ENCODE measurements at places on chromosomes 6 and 20.

GRCh38 chr20:10733122-10733521 is 59.3 kb upstream of the JAG1 start:
- H3K27me3 ChIP-seq: no peaks in the 10 kb centered on the region
- no peak overlapping the region for H3K4me3 ChIP-seq
- DNase-seq: no peak
- H3K36me3 ChIP-seq: no peaks in the 10 kb centered on the region
- no peak overlapping the region for H3K27ac ChIP-seq

GRCh38 chr6:148967541-148967956 is 220.7 kb downstream of the UST start:
- H3K36me3 ChIP-seq: no peaks in the 10 kb centered on the region
- no peaks in the 10 kb centered on the region for H3K4me1 ChIP-seq
- peaks cover 21% of the 10 kb centered on the region for H3K27me3 ChIP-seq
- no peak overlapping the region for H3K4me3 ChIP-seq

DNA sequence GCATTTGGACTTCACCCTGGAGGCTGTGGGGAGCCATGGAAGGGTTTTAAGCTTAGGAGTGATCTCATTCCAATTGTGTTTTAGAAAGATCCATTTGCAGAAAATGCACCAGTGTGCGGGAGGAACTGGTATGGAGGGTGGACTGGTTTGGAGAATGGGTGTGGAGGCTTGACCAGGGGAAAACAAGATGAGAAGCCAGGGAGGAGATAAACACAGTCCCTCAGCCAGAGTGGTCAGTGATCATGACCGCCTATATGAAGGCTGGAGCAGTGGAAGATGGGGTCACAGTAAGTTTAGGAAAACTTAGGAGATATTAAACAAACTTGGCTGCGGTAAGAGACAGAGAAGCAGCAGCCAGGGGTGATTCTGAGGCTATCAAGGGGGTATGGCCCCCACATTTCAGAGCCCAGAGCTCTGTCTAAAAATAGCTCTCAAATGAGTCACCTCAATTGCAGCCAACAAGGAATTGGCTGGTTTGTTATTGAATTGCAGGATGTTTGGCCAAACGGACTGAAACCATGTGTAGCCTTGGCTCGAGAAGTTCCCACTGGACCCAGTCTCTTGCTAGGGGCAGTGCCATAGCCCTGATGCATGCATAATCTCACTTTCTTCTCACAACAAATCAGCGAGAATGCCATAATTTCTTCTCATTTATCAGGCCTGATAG is 159.9 kb upstream of the TOP1 start:
- H3K27ac ChIP-seq: no peak overlapping the region
- H3K27me3 ChIP-seq: peaks cover 11% of the 10 kb centered on the region
- no peak for DNase-seq

DNA sequence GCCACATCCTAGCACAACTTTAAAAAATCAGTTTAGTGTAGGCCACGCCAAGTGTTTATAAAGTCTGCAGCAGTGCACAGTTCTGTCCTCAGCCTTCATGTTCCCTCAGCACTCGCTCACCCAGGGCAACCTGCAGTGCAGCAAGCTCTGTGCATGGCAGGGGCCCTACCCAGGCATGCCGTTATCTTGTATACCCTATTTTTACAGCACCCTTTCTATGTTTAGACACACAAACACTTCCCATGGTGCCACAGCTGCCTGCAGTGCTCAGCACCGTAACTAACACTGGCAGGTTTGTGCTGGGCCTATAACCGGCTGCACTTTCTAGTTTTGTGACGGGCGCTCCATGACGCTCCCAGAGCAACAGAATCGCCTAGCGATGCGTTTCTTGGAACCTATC is 43.8 kb downstream of the ZBTB46 start:
- H3K4me3 ChIP-seq: no peak overlapping the region
- DNase-seq: no peak
- H3K27me3 ChIP-seq: no peaks in the 10 kb centered on the region

GRCh38 chr6:125951323-125951722 is 5.2 kb upstream of the HINT3 start:
- no peak for DNase-seq
- peaks cover 4% of the 10 kb centered on the region for H3K27me3 ChIP-seq
- H3K36me3 ChIP-seq: no peaks in the 10 kb centered on the region
- H3K4me3 ChIP-seq: no peak overlapping the region

GRCh38 chr6:24666097-24666640 is 530 bp downstream of the TDP2 start:
- no peak for DNase-seq
- H3K27me3 ChIP-seq: no peaks in the 10 kb centered on the region
- H3K27ac ChIP-seq: peak overlapping the region; percentile 100
- H3K36me3 ChIP-seq: peaks cover 63% of the 10 kb centered on the region
- peak overlapping the region; percentile 97 for H3K4me3 ChIP-seq
- peaks cover 36% of the 10 kb centered on the region for H3K4me1 ChIP-seq

- H3K4me1 ChIP-seq: peaks cover 47% of the 10 kb centered on the region
- H3K36me3 ChIP-seq: peaks cover 34% of the 10 kb centered on the region
- no peak for DNase-seq
These were observed 39.3 kb downstream of the MBOAT1 start for GRCh38 chr6:20172842-20173456.
